ENCODE measurements at places on chromosomes 3 and 15. TPM values are rescaled to one million over a fixed set of nuclear protein-coding genes. Genes with fewer than 3 reads are reported as not detected.

Gene FETUB
- not detected for total RNA-seq

DNA sequence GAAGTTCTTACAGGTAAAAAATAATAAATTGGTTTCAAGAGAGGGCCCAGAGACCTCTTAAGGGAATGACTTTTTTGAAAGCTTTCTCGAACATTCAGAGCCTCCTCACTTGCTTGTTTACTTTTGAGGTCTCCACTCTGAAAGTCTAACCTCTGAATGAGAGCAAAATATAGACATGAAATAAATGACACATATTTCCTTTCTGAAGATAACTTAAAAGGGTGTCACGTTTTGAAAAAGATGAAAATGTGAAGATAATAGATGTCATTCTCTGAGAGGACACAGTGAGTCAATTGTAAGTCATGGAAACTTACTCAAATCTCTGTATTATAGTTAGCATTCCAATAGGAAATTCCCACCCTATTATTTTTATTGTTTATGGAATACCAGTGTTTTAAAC, 44.6 kb downstream of the HACD2 start:
- no peak for DNase-seq

GRCh38 chr3:14797731-14798130, 21.0 kb upstream of the FGD5 start:
- DNase-seq = no peak

DNA sequence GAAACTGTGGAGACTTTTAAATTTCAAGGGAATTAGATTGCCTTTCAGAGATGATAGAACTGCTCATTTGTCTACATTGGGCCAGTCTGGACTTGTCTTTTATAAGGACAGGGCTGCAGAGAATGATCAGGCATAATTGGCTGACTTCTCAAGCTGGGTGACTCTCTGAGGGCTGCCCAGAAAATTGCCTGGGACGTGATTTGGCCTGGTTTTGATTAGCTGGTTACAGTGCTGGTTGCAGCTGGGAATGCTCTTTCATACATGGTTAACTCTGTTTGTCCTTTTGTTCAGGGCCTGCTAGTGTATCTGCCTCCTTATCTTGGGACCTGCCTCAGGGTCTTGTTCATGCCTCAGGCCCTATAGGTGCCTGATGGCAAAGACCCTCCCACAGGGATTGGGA, 245.6 kb downstream of the CLSTN2 start:
- no peak for DNase-seq

DNA sequence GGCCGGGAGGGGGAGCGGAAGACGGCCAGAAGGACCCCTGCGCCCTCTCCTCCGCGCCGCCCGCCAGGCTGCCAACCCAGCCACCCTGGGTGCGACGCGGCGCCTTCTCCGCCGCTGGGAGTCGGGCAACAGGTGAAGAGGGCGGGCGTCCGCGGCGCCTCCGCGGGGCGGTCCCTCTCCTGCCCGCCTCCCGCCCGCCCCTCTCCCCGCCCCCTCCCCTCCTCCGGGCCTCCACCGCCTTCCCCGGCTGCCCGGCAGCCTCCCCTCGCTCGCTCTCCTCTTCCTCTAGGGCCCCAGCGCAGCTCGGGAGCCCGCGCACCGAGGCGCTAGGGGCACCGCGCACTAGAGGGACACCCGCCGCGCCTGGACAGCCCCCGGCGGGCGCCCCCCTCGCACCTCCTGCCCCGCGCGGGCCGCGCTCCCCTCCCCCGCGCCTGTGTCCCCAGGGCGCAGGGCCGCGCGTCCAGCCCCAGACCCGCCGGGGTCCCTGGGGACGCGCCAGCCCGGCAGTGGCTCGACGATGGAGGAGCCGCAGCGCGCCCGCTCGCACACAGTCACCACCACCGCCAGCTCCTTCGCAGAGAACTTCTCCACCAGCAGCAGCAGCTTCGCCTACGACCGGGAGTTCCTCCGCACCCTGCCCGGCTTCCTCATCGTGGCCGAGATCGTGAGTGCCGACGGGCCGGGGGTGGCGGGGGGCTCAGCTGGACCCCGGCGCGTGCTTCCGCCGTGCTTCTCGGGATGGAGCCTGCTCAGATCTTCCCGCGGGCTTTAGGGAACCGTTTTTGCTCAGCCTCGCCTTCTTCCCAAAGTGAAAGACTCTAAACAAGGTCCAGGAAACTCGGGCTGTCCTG, at the start of gene CMTM8:
TSS of gene CMTM8 (plus strand) at position 228 of the 854 bp plus-strand sequence. CDS start at position 521, 293 bp downstream.
- peak; percentile 73 for DNase-seq

Gene DPPA2
- total RNA-seq = not detected

GRCh38 chr3:115788921-115789470, 165.7 kb downstream of the GAP43 start:
- no peak for DNase-seq

DNA sequence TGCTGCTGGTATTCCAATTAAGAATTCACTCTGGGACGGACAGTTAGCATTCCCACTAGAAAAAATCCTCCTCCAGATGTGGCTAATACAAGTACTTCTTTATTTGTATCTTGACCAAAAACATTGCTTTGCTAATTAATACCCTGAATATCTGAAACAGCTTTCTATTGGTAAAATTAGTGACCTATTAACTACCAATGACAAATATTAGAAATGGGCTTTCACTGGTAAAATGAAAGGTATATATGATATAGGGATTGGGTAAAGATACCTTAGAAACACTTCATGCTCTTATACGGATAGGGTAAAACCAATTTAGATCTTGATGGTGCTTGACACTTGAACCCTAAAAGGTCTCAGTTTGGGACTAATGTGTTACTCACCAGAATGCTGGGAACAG, 52.3 kb downstream of the CRTAP start:
- no peak for DNase-seq

DNA sequence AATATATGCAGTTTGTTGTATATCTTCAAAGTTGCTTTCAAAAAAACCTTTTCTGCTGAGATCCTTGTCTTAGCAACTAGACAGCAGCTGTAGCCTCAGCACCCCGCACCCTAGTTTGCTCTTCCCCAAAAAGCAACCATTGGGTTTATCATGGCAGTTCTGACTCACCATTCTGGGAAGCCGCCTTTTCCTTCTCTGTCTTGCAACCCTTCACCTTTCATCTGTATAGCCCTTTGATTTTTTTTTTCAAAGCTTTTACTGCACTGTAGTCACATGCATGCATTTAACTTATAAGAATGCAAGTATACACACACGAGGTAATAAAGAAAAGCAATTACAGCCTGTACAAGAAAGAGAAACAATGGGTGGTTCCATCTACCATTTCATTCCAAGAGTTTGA, 65.1 kb upstream of the THBS1 start:
- DNase-seq = no peak

Measured in activated T-cell treated with anti-CD3 and anti-CD28 coated beads, Interleukin-2, amount 50 U/mL, for 72 hours (primary cell).